A673 (cell line): ENCODE measurements at places on chromosomes 12 and 14. TPM values are rescaled to one million over a fixed set of nuclear protein-coding genes. Genes with fewer than 3 reads are reported as not detected.

Gene NOS1
- total RNA-seq, result 18.0 and 25.2 TPM in 2 replicates

Gene CYP46A1
- 0.37 TPM in 1 of 2 replicates, not detected in the other for total RNA-seq

Gene GPR65
- total RNA-seq, result not detected in 2 replicates

DNA sequence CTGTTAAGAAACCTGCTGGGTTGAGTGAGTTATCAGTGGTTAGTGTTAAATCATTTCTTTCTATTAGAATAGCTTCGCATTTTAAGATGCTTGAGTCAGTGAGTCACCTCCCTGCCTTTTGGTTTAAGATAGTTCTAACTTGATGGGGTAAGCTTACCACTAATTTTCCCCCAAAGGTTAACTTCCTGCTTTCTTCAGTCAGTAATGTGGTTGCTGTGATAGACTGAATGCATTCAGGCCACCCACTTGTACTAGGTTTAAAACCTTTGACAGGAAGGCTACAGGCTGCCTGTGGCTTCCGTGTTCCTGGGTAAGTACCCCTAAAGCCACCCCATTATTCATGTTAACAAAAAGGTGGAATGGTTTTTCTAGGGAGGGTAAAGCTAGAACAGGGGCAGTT, 25.3 kb downstream of the CLEC2A start:
- H3K4me3 ChIP-seq, result no peak overlapping the region
- H3K27me3 ChIP-seq, result no peaks in the 10 kb centered on the region
- no peak for DNase-seq
- no peaks in the 10 kb centered on the region for H3K36me3 ChIP-seq
- no peak overlapping the region for H3K27ac ChIP-seq

GRCh38 chr12:70180130-70180529, 63.1 kb upstream of the CNOT2 start:
- H3K4me1 ChIP-seq, result peaks cover 4% of the 10 kb centered on the region
- no peak overlapping the region for H3K27ac ChIP-seq
- no peaks in the 10 kb centered on the region for H3K36me3 ChIP-seq
- H3K27me3 ChIP-seq, result no peaks in the 10 kb centered on the region
- H3K4me3 ChIP-seq, result no peak overlapping the region

- H3K27ac ChIP-seq, result no peak overlapping the region
- H3K36me3 ChIP-seq, result no peaks in the 10 kb centered on the region
Measured at GRCh38 chr14:94571395-94571794, 9.8 kb upstream of the SERPINA5 start.

DNA sequence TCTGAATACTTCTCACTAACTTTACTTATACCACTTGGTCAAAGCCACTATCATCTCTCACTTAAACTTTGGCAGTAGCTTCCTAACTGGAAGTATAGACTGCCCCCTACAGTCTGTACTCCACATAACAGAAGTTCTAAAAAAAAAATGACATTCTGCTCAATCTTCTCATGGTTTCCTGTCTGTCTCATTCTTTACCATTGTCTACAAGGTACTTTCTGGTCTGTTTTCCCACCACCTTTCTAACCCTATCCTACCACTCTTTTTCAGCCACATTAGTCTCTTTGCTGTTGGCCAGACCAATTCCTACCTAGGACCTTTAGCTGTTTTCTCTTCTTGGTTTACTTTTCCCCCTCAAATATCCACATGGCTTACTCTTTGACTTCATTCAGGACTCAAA, 14.7 kb downstream of the CPSF6 start:
- H3K36me3 ChIP-seq, result peaks cover 56% of the 10 kb centered on the region
- H3K27ac ChIP-seq, result no peak overlapping the region
- no peak overlapping the region for H3K4me3 ChIP-seq
- H3K27me3 ChIP-seq, result no peaks in the 10 kb centered on the region
- DNase-seq, result peak; percentile 63

DNA sequence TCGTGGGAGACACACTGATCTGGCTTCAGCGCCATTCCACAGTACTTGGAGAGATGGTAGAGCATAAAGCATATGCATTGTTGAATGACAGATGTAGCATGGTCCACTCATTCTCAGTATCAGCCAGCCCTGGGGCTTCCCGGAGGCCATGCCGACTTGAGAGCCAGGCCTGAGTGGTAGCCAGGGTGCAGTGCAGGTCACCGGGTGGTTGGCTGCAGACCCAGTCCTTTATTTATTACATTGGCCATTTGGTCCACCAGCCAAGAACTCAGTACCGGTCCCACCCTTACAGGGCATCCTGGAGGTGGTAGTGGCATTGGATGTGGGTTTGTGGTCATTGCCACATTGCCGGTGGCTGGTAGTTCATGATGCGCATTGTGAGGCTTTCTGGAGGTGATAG, 121.6 kb upstream of the RTL1 start:
- H3K4me3 ChIP-seq, result no peak overlapping the region
- no peaks in the 10 kb centered on the region for H3K4me1 ChIP-seq
- DNase-seq, result no peak

DNA sequence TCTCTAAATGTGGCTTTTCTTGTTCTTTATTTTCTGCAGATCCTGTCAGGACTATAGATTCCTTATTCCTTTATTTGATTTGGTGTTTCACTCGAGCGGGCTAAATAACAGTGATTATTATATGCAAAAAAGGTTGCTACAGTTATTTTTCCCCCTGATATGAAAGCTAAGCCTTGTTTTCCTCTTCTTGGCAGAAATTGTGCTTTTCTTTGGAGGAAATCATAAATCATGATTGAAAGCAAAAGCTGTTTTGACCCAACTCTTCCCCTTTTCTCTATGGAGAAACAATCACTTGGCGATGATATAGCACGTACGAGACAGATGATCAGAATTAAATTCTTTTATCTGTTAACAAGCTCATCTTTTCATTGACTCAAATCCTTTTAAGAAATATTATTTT, 31.4 kb downstream of the PPFIBP1 start:
- H3K36me3 ChIP-seq, result no peaks in the 10 kb centered on the region
- peak overlapping the region; percentile 27 for H3K4me3 ChIP-seq
- DNase-seq, result peak; percentile 44
- peak overlapping the region; percentile 66 for H3K27ac ChIP-seq

GRCh38 chr14:103280278-103280928, 53.6 kb upstream of the EIF5 start:
- H3K27me3 ChIP-seq, result no peaks in the 10 kb centered on the region
- H3K27ac ChIP-seq, result no peak overlapping the region
- H3K4me1 ChIP-seq, result peaks cover 4% of the 10 kb centered on the region
- H3K36me3 ChIP-seq, result no peaks in the 10 kb centered on the region
- no peak overlapping the region for H3K4me3 ChIP-seq
- no peak for DNase-seq

GRCh38 chr12:4243091-4243490, 30.5 kb upstream of the CCND2 start:
- H3K27ac ChIP-seq, result no peak overlapping the region
- H3K36me3 ChIP-seq, result no peaks in the 10 kb centered on the region
- no peak overlapping the region for H3K4me3 ChIP-seq
- H3K27me3 ChIP-seq, result no peaks in the 10 kb centered on the region

DNA sequence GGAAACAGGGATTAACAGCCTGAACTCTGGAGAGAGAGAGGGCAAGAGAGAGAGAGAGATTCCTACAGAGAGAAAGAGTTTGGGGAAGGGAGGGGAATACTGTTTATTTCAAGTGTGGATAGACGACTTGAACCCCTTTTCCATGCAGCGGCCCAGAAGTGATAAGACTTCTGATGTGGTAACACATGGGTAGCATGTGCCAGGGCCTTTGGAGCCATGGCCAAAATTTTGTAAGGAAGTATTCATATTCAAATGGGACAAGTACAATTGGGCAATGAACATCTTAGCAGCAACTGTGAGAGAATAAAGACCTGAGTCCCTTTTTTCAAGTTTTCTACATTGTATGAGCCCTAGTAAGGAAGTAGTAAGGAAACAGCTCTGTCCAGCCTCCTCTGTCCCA, 42.4 kb upstream of the CCDC196 start:
- no peaks in the 10 kb centered on the region for H3K36me3 ChIP-seq
- no peak overlapping the region for H3K4me3 ChIP-seq
- no peak overlapping the region for H3K27ac ChIP-seq
- H3K4me1 ChIP-seq, result no peaks in the 10 kb centered on the region
